ENCODE measurements at places on chromosomes 11 and 22.

- no peak for DNase-seq
Observed at GRCh38 chr11:77530879-77531278, 57.0 kb upstream of the PAK1 start.

DNA sequence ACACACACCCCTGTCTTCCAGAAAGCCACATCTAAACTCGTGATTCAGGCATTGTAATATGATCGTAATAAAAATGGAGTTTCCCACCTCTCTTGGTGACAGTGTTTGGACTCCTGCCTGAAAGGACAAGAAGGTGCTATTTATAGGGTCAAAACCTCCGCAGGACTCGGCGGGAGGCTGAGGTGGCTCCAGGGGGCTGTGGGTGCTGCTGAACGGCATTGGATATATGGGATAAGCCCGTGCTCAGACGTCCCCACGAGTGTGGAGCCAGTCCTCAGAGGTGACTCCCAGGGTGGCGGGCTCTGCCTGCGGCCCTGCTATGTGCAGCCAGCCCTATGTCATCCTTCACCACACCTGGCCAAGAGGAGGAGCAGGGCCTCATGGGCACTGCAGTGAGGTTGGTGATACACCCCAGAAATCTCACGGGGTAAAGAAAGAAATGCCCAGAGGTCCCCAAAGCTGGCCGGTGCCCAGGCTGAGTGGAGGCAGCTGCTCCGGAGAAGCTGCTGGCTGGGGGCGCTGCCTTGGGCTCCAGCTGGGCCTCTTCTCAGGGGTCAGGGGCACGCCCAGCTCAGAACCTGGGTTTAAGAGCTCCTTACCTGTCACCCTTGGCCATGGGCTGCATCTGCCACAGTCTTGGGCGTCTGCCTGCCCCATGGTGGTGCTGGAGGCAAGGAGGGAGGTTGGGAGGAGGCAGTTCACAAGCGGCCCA, 5.1 kb upstream of the OSBPL5 start:
- DNase-seq, result no peak

- DNase-seq, result no peak
Observed at GRCh38 chr11:29562183-29562582, 454.6 kb downstream of the KCNA4 start.

GRCh38 chr22:33512908-33513307, 407.4 kb downstream of the LARGE1 start:
- DNase-seq, result no peak

DNA sequence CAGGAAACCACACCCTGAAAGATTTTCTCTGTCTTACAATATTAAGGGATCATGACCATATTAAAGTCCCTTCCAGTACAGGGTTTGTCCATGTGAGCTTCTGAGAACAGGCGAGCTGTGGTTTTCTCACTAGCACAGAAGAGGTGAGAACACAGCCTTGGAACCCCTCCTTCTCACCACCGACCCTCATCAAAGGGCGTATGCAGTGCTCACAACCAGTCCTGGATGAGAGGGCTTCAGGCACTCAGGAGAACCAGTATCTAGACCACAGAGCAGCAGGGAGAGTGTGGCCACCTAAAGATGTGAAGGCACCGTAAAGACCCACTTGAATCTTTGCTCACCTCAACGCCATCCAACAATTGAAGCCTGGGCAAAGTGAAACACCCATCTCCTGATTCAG, 397.0 kb downstream of the ETS1 start:
- DNase-seq, result no peak

DNA sequence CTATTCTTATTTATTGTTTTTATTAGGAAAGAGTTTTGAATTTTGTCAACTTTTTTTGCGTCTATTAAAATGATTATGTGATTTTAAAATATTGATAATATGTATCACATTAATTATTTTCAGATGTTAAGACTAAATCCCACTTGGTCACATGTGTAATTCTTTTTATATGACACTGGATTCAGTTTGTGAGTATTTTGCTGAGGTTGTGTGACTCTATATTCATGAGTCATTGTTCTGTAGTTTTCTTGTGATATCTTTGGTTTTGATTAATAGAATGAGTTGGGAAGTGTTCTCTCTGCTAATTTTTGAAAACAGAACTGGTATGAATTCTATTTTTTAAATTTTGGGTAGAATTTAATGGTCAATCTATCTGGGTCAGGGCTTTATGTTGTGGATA, 317.9 kb downstream of the ETS1 start:
- no peak for DNase-seq

DNA sequence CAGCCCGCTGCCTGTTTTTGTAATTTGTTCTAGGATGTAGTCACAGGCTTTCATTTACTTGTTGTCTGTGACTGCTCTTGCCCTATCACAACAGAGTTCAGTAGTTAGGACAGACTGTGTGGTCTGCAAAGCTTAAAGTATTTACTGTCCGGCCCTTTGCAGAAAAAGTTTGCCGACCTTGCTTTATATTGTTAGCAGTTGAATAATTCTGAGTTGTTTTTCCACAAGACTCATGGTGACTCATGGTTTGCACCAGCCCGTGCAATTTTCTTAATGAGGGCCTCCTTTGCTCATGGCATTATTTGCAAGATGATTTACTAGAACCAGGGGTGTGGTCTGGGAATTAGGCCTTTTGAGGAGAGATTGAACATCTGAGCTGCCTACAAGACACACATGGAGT, 110.6 kb downstream of the SCN3B start:
- no peak for DNase-seq

GRCh38 chr11:1908618-1909017, 10.9 kb upstream of the TNNT3 start:
- DNase-seq, result no peak

DNA sequence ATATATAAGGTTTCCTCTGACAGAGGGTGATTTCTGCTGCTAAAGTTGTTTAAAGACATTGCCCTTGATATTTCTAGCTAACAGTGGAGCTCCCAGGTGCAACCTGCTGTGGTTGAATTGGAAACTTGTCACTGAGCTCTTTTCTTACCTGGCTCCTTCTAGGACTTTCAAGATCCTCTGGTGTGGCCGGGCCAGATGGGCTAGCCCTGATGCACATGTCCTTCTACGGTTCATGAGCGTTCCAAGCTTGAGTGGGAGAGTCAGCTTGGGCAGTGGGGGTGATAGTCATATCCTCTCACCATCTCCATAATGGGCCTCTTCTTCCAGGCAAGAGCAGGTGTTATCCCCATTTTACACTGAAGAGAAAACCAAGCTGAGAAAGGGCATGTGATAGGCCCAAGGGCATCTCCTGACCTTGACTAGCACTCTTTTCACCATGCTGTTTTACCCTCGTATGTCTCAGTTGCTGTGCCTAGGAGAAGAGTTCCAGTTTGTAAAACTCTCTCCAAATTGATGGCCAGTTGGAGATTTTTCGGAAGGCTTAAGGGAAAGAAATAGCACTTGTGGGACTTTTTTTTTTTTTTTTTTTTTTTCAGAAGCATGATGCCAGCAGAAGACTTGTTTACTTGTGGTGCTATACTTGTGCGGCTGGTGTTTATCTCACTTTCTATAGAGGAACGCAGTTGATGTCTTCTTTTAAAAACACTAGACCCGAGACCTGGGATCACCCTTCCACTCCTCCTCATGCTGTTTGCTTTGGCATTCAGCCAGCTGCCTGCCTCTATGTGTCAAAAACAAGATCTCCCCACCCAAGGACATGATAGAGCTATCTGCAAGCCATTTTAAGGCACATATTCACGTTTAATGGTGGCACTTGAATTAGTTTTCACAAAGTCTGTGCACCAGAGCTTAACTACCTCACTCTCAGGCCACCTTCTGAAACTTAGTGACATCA, 32.6 kb downstream of the TEAD1 start:
- DNase-seq, result no peak

GRCh38 chr22:45263463-45264269, 21.1 kb upstream of the UPK3A start:
- DNase-seq, result no peak

DNA sequence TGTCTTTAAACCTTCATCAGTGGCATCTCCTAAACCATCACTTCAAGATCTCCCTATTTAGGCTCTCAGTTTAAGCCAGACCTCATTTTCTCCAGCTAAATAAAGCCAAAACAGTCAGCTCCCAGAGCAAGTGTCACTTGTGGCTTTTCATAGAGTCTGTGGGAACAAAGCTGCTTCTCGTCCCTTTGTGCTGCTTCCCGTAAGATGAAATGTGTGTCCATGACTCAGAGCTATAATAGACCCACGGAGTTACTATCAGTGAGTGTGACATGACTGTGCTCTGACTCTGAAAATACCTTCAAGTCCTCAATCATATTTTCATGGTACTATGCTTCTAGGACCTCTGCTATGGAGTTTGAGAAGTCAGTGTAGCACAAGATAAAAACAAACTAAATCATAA, 57.3 kb upstream of the SLN start:
- no peak for DNase-seq

- DNase-seq, result no peak
Observed at GRCh38 chr22:25818541-25818940, 76.6 kb downstream of the MYO18B start.

DNA sequence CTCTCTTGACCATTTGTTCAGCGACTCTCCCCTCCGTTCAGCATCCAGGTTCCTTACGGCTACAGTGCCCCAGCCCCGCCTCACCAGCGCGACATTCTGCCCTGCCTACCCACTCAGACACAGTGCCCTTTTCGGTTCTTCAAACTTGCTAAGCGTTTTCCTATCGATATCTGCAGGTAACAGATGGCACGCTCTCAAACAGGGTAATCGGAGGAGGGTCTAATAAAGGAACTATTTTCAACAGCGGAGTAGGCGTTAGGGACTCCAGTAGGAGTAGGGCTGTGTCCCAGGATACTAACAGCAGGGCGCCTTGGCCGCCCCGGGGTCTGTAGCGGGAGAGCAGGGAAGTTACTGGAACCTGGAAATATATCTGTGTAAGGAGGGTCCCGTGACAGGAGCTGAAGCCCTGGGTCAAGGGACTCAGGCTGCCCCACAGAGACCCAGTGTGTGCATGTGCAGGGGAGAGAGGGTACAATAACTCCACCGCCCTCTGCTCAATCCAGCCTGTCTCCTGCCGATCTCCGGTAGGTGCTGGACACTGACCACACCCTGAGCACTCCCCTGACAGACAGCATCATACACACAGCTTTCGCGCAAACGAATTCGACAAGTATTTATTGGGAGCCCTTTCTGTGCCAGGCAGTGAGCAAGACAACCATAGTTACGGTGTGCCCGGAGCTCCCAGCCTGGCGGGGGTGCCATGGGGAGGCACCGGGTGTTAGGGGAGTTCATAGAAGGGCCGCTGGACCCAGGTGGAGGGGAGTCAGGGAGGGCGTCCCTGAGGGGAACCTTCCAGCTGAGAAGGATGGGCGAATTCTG, 2.1 kb downstream of the KLHL35 start:
- no peak for DNase-seq

DNA sequence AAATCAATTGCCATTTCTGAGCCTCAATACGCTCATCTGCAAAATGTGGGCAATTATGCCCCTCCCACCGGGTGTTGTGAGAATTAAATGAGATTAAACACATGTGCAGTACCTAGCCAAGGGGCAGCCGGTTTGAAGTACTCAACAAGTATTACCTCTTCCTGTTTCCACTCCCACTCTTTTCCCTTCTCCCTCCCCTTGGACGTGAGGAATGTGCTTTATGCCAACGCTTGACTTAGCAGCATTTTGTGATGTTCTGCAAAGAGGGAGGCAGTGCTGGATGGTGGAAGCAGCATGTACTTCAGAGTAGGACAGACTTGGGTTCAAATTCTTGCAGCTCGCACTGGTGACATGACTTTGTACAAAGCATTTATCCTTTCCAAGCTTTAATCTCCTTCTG, 306.0 kb downstream of the BUD13 start:
- no peak for DNase-seq

GRCh38 chr11:12278766-12279671, 98.4 kb upstream of the PARVA start:
- DNase-seq, result no peak

DNA sequence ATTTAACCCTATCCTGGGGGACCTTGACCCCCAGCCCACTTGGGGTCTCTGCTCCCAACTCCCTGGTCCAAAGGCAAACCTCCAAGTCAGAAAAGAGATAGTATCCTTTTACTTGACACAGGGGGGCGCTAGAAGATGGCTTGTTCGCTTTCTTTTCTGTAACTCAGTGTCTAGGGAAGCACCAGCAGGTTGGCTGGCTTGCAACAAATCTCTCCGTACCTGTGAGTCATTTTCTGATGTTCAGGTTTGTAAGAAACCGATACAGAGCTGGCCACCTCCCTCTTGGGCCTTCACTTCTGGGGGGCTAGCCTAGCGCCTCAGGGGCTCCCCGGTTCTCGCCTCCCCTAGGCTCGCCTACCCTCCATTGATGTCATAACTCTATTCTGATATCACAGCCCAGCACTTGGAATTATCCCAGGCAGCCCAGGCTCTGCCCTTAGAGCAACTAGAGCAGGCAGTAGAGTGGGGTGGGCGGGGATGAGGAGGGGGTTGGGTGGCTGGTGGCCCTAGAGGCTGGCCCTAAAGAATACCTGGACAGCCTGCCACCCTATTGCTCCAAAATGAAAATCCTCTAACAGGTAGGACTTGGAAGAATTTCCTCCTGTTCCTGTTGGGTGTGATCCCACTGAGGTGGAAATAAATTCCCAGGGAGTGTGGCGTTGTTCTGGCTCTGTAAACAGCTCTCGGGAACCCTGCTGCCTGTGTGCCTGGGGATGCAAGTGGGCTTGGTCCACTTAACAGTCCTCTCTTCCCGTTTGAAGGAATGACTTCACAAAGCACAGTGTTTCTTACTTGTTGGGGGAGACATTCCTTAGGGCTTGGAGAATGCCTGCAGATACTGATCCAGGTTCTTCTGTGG, 69.4 kb downstream of the OSBP2 start:
- DNase-seq, result peak; percentile 21

DNA sequence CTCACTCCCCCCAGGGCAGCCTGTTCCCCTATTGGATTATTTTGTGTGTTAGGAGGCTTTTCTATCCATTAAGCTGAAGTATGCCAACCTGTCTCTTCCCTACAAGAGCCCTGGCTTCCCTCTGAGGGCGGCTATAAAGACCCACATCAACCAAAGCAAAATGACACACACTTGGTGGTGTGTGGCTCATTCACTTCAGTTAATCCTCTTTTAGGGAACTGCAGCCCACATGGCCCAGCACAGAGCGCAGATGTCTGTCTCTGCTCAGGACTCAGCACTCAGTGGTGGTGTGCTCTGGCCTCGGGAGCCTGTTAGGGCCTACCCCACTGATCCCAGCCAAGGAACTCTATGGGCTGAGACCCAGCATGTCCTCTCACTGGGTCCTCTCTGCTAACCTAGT, 32.2 kb upstream of the LRRC10B start:
- DNase-seq, result no peak

DNA sequence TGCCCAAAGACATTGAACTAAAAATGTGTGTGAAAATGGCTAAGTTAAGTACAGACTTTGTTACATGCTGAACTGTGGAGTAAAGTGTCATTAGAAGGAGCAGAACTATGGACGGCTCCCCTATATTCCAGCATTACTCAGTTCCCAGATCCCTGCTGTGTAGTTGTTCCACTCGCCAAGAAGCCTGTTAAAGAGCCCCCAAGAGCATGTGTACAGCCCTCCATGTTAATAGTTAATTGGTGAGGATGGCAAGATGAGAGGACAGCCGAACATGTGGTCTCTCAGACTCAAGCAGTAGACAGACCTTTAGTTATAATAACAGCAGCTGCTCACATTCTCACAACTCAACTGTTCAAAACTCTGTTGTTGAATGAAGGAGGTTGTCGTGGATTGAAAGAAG, 127.4 kb downstream of the ELP4 start:
- no peak for DNase-seq

Data from activated CD8-positive, alpha-beta memory T cell treated with anti-CD3 and anti-CD28 coated beads for 4 hours (primary cell).